Activated T-cell treated with anti-CD3 and anti-CD28 coated beads, Interleukin-2, amount 50 U/mL, for 72 hours (primary cell): ENCODE measurements at places on chromosomes 1 and 21. TPM values are rescaled to one million over a fixed set of nuclear protein-coding genes. Genes with fewer than 3 reads are reported as not detected.

PROX1 gene
- total RNA-seq, result not detected

DPT gene
- total RNA-seq, result not detected

ADAM30 gene
- not detected for total RNA-seq

DNA sequence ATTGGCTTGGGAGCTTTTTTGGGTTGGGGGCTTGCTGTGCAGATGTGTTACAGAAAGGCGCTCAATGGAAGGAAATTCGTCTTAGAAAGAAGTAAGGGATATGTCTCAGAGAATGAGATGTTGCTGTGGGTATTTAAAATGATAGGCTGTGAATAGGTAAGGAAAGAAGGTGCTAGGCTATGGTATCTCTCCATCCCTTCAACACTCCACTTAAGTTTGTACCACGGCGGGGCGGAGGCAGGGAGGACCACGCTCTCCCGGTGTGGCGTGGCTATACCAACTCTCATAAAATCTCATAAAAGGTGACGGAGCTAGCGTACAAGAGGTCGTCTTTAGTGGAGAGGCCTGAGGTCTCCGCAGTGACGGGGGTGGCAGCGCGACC, 305 bp upstream of the RPS6KC1 start:
- DNase-seq, result no peak

GRCh38 chr1:46302641-46303037, 777 bp downstream of the LRRC41 start:
- peak; percentile 35 for DNase-seq

GRCh38 chr1:21839337-21840037, 27.4 kb downstream of the LDLRAD2 start:
- DNase-seq, result no peak

- DNase-seq, result no peak
Measured at GRCh38 chr1:32012709-32013385, 821 bp upstream of the KHDRBS1 start.

DNA sequence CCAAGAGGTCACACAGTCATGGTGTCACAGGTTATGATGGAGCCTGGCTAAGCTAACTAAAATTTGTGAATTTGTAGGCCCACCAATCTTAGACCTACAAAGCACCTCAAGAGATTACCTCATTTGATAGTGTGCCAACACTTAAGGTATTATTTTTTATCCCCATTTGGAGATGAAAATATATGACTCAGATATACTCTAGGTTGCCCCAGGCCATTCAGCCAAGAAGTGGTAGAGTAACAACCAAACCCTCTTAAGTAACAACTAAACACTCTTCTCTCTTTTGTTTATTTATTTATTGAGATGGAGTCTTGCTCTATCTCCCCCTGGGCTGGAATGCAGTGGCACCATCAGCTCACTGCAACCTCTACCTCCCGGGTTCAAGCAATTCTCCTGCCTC, 14.3 kb downstream of the NPL start:
- DNase-seq, result no peak

GRCh38 chr1:212648431-212648830, 39.9 kb downstream of the ATF3 start:
- DNase-seq, result no peak

- no peak for DNase-seq
Measured at GRCh38 chr1:167158111-167158812, 62.4 kb upstream of the POU2F1 start.

- DNase-seq, result no peak
Measured at GRCh38 chr1:73100216-73100615, 817.9 kb upstream of the NEGR1 start.

- DNase-seq, result no peak
Measured at GRCh38 chr1:116318897-116319296, 54.1 kb upstream of the ATP1A1 start.

DNA sequence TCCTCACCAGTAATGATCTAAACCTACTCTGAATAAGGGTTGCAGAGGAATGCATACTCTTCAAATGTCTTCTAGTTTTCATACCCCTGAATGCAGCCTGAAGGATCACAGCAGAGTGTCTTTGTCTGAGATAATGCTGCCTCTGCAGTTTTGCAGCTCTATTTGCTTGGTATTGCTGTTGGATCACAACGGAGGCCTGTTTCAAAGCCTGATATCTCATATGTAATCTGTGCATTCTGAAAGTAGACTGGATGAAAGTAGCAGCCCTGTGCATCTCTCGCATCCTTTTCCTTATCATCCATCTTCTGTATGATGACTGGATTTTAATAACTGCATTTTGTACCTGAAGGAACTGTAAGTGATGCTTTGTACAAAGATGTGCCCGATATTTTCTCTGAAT, 34.9 kb upstream of the F13B start:
- no peak for DNase-seq

DNA sequence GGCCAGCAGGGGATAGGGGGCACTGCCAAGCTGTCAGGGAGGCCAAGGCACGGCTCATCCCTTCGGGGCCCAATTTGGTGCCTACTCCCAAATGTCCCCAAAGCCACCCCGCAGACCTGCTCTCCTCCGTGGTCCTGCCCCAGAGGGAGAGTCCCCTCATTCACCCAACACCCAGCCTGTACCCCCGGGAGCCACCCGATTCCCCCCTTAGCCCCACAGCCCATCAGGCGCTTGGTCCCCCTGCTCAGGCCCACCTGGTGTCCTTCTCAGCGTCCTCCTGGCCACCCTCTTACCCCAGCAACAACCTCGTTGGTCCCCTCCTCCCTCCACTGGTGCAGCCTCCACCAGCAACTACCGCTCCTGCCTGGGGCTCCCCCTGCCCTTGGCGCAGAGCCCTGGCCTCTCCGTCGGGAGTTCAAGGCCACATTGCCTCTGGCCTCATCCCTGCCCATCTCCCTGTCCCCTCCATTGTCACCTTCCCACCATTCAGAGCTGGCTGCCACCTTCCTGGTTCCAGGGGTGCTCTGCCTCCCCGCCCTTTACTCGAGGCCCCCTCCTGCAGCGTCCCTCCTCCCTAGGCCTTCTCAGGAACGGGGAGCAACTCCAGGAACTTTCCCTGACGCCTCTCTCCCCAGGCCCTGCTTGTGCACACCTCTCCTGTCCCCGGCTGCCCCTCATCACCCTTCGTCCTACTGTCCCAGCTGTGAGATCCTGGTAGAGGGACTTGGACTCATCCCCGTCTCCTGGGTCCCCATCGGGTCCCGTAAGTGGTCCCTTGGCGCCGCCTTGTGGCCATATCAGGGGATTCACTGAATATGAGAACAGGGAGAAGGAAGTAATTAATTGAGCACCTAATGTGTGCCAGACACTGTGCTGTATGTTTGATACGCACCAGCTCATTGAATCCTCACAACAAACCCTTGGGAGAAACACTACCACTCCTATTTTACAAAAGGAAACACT, 73.9 kb downstream of the RAP1GAP start:
- DNase-seq, result peak; percentile 66

DNA sequence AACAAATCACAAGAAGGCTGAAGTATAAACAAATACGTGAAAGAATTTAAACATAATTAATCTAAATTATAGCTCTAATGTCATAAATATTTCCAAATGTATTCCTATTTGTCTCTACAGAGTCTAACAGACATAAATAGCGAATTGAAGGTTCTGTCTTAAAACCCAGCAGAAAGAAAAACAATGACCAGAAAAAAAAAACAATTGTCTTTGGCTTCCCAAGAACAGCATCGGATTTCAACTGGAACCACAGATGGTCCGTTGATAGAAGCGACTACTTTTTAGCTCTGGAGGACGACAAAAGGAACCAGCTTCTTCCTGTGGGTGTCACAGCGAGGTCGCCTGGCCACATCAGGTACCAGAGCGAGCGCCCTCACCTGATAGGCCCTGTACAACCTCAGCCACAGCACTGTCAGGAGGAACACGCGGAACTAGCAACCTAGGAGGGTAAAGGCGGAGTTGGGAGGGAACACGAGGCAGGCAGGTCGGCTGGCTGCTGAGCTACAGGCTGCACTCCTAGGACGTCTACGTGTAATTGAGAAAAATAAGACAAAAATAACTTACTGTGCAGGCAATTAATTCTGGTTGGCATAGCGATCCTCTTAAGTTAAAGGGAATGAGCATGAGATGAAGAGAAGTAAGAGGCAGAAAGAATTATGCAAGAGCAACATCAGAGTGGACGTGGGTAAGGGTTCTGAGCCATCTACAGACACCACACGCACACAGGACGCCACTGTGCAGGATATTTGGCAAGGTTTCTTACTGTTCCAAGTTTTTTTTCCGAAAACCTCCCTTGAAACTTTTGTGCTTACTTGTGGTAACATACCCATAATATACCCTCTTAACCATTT, 16.7 kb upstream of the PRDM15 start:
- peak; percentile 41 for DNase-seq

GRCh38 chr1:30129001-30129408, 594.4 kb downstream of the MATN1 start:
- DNase-seq, result no peak

DNA sequence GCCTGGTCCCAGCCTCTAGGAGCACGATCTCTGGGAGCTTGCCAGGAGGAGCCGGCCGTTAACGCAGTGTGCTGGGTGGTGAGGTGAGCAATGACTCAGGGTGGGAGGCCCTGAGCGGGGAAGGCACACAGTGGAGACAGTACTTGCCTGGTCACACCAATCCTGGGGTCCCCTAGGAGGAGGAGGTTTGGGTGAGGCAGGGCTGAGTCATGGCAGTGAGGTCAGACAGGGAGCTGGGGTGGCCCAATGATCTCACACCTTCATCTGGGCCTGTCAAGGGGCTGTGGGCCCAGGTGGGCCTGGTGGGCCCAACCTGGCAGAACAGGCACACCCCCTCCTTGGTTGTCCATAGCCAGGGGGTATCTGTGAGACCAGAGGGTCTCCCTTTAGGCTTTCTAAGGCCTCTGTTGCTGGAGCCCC, 8.6 kb upstream of the EDN2 start:
- no peak for DNase-seq
